ENCODE measurements at places on chromosomes 3 and 15.

DNA sequence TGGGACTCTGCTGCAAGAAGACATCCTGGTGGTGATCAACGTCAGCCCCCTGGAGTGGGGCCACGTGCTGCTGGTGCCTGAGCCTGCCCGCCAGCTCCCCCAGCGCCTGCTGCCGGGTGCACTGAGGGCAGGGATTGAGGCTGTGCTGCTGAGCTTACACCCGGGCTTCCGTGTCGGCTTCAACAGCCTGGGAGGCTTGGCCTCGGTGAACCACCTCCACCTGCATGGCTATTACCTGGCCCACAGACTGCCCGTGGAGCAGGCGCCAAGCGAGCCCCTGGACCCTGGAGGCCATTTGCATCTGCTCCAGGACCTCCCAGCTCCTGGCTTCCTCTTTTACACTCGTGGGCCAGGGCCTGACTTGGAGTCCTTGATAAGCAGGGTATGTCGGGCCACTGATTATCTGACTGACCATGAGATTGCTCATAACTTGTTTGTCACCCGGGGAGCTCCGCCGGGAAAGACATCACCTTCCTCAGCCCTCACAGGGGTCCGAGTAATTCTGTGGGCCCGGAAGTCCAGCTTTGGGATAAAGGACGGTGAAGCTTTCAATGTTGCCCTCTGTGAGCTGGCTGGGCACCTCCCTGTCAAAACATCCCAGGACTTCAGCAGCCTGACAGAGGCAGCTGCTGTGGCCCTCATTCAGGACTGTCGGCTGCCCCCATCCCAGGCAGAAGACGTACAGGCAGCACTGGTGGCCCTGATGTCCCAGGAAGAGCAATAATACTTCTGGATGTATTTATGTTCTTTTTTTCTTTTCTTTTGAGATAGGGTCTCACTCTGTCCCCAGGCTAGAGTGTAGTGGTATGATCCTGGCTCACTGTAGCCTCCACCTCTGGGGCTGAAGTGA is 7.6 kb downstream of the GDPGP1 start:
- no peak for DNase-seq

DNA sequence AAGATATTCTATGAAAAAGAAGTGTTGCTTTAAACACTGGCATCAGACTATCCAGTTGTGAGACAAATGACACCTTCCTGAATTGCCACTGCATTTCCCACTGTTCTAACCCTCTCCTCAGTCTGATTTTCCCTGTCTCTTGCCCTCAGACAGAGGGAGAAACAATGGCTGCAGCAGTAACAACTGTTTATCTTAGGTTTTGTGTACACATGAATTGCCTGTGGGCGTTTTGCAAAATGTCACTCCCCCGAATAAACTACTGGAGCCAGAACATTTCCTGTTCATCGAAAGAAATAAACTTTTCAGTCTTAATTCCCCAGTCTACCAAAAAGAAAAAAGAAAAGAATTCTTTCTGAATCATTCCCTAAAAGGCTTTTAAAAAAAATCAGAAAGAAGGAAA is 155.1 kb downstream of the MAGI1 start:
- no peak for DNase-seq

- DNase-seq, result peak; percentile 18
Observed at GRCh38 chr3:172332256-172333041, 115.8 kb downstream of the GHSR start.

GRCh38 chr3:29092348-29092747 is 188.5 kb upstream of the RBMS3 start:
- DNase-seq, result no peak

DNA sequence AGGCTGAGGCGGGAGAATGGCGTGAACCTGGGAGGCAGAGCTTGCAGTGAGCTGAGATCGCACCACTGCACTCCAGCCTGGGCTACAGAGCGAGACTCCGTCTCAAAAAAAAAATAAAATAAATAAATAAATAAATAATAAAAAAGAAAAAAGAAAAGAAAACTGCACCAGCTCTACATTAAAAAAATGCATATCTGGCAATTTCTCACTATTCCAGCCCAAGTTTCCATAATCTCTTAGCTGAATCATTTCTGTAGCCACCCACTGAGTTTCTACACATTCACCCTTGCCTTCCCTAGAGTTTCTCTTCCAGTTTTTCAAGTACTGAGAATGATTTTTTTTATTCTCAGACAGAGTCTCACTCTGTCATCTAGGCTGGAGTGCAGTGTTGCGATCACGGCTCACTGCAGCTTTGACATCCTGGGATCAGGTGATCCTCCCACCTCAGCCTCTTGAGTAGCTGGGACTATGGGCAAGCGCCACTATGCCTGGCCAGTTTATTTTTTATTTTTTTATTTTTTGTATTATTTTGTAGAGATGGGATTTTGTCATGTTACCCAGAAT is 24.5 kb upstream of the SLC7A14 start:
- no peak for DNase-seq

- DNase-seq, result no peak
Observed at GRCh38 chr3:166688665-166689064, 691.4 kb downstream of the ZBBX start.

DNA sequence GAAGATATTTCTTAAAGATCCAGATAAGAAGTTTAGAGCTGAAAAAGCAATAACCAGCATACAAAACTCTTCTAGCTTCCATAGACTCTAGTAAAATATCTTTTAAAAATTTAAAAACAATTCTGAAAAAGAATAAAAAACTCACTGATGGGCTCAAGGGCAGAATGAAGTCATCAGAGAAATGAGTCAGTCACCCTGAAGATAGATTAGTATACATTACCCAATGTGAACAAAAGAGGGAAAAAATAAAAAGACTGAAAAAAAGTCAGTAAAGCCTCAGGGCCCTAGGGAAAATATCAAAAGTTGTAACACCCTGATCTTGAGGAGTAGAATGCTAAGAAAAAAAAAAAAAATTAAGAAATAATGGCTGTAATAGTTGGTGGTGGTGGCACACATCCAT is 11.4 kb downstream of the DET1 start:
- no peak for DNase-seq

- no peak for DNase-seq
Observed at GRCh38 chr3:152213203-152213602, 55.5 kb upstream of the MBNL1 start.

DNA sequence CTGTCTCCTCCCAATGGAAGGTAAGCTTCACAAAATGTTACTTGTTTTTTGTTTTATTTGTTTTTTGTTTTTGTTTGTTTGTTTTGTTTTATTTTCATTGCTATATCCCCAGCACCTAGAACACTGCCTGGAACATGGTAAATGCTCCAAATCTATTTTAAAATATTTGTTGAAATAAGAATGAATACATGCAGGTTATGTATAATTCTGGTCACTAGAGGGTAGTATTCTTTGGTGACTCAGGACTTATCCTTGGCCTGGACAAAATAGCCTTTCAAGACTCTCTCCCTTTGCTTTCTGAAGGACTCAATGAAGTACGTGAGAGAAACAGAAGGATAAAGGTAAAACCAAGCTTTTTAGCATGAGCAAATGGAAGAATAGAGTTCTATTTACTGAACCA is 46.9 kb upstream of the PPP2R3A start:
- no peak for DNase-seq

DNA sequence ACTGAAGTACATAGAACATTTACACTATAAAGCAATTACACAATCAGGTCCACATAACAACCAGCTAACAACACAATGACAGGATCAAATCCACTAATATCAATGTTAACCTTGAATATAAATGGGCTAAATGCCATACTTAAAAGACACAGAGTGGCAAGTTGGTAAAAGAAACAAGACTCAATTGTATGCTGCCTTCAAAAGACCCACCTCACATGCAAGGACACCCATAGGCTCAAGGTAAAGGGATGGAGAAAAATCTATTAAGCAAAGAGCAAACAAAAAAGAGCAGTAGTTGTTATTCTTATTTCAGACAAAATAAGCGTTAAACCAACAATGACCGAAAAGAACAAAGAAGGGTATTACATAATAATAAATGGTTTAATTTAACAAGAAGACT is 183.3 kb downstream of the PYDC2 start:
- DNase-seq, result no peak

- DNase-seq, result no peak
Observed at GRCh38 chr3:40179016-40179415, 130.5 kb upstream of the EIF1B start.

GRCh38 chr3:140129768-140130284 is 194.8 kb downstream of the CLSTN2 start:
- no peak for DNase-seq

- no peak for DNase-seq
Observed at GRCh38 chr3:59006634-59007517, 42.9 kb downstream of the CFAP20DC start.

DNA sequence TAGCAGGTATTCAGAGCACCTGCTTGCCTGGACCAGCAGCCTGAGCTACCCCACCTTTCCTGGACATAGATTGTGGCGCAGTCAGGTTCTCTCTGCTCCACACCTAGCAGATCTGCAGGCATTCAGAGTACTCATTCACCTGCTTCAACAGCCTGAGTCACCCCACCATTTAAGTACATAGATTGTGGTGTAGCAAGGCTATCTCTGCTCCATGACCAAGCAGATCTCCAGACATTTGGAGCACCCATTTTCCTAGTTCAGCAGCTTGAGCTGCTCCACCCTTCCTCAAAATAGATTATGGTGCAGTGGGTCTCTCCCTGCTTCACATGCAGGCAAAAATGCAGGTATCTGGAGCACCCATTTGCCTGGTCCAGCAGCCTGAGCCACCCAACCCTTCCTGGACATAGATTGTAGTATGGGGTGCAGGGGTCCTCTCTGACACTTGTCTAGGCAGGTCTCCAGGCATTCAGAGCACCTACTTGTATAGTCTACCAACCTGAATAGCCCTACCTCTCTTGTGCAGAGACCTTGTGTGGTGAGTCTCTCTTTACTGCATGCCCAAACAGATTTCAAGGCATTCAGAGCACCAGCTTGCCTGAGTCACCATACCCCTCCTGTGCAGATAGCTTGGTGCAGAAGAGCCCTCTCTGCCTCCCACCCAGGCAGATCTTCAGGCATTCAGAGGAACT is 466.0 kb upstream of the THBS1 start:
- DNase-seq, result no peak

GRCh38 chr3:99638167-99638948 is at the start of gene COL8A1:
COL8A1 (plus strand) TSS chr3:99638594; CDS start chr3:99790683, 152,089 bp downstream.
- no peak for DNase-seq

- no peak for DNase-seq
Observed at GRCh38 chr3:45549961-45550360, 44.6 kb upstream of the LIMD1 start.
